ENCODE measurements at places on chromosomes 3 and 15.

DNA sequence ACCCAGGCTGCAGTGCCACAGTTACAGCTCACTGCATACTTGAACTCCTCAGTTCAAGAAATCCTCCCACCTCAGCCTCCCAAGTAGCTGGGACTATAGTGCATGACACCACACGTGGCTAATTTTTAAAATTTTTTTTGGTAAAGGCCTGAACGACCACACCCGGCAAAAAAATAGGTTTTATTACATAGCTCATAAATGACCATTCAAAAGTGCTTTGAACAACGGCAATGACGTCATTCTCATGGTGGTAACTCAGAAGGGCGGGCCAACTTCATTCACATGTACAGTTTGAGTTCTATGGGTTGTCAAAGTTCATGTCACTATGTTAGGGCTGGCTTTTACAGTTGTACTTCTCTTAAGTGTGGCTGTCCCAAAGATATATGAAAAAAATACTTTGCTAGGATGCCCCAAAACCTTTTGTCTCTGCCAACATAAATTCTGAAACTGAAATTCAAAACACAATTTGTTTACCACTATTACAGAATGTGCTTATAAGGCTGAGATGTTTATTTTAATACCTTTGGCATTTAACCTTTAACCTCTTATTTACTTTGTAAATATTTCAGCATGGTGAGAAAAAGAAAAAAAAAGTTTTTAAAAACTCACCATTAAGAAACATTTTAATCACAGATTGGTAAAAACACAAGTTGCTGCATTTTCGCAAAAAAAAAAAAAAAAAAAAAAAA is 6.2 kb downstream of the MYO1E start:
- no peak for DNase-seq

GRCh38 chr15:70170096-70170699 is 72.5 kb upstream of the TLE3 start:
- DNase-seq = no peak

- DNase-seq = no peak
Observed at GRCh38 chr3:89964347-89964746, 856.9 kb downstream of the EPHA3 start.

DNA sequence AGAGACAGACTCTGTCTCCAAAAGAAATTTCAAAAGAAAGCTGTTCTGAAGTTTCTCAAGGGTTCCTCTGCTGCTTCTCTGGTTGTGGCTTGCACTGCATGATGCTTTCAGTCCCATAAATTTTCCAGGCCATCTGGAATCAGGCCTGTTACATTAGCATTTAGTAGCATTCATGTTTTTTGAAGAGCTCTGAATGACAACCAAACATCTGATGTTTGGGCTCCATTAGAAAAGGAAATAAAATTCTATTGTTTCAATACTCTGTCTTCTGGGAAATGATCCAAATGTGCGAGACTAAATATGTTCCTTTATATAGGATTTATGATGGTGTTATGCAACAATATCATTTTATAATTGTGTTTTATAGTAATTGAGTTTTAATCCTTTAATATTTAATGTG is 455.8 kb downstream of the GABRG3 start:
- DNase-seq = no peak

GRCh38 chr15:100949691-100950090 is 30.5 kb downstream of the LRRK1 start:
- DNase-seq = no peak

- no peak for DNase-seq
Observed at GRCh38 chr15:66096688-66097058, 156.9 kb downstream of the MEGF11 start.

Measured in GF-D8 (cell line).